Activated naive CD4-positive, alpha-beta T cell treated with anti-CD3 and anti-CD28 coated beads, Interleukin-2, amount 50 U/mL, for 72 hours (primary cell): ENCODE measurements at places on chromosomes 2 and 18. TPM values are rescaled to one million over a fixed set of nuclear protein-coding genes. Genes with fewer than 3 reads are reported as not detected.

HRH4 gene
- not detected for total RNA-seq

HOXD12 gene
- not detected for total RNA-seq

SNORC gene
- 3.6 TPM for total RNA-seq

DNA sequence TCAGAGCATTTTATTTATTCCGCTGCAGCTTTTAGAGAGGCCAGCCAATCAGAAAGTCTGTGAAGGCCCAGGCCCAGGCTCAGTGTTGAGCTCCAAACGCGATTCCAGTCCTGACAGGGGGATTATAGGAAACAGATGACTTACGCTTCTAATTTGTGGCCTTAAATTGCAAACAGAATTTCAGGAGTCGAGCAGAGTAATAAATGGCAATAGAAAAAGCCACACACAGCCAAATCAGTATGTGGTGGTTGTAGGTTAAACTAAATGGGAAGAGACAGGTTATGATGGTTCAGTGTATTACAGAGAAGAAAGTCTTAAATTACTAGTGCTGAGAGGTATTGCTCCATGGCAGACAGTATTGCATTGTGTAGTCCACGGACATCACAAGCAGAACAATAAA, 131.0 kb upstream of the ZEB2 start:
- DNase-seq = no peak

DNA sequence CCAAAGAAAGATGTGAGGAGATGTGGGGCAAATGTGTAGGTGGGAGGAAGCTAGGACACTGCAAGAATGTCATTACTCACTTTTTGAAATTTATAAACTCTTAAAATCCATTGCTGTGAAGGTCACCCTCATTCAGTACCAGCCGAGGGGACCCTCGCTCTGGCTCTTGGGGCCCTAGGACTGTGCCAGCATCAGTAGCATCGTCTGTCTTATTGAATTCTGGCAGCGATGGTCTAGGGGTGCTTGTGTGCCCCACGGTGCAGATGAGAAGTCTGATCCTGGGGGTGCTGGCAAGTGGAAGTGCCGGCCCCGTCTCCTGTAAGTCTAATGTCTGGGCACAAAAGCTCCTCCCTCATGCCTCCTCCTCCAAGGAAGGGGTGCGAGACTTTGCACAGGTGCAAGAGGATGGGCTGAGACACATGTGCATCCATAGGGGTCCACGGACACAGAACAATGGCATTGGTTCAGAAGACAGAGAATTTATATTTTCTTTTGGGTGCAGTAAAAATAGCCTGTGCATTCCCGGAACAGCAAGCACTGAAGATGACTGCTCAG, 266.7 kb upstream of the HDAC4 start:
- no peak for DNase-seq

- no peak for DNase-seq
Observed at GRCh38 chr2:240138254-240138984, 2.0 kb downstream of the OTOS start.

GRCh38 chr2:45605116-45605515, 6.0 kb downstream of the SRBD1 start:
- DNase-seq = no peak

- no peak for DNase-seq
Observed at GRCh38 chr18:32983721-32984120, 210.9 kb upstream of the KLHL14 start.

GRCh38 chr2:28855193-28855592, 14.9 kb downstream of the TRMT61B start:
- DNase-seq = no peak

- no peak for DNase-seq
Observed at GRCh38 chr2:73852020-73852419, 23.3 kb downstream of the STAMBP start.

GRCh38 chr2:139626128-139626527, 845.9 kb upstream of the NXPH2 start:
- no peak for DNase-seq

DNA sequence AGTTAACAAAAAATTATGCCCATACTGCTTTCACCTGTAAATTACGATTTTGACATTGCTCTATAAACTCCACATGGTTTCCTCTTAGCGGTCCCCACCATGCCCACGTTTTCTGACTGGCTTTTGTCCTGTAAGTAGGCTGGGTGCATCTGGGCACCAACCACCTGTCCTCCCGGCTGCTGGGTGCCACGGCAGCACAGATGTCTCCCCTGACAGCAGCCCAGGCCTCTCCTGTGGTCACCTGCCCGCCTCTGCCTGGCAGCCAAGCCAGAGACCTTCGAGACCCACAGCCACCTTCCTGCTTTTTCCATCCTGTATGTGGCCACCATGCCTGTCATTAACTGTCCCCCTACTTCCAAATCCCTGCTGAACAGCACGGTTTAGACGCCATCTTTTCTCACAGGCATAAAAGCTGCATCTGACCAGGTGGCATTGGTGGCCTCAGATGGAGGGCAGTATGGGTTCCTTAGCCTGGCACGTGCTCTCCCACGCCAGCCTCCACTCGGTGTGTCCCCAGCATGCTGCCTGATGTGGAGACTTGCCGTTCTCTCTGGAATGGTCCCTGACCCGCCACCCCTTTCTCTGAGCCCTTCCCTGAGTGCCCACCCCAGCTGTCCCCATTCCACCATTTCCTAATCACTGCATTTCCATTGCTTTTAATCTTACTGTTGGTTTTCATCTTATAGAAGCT, 18.9 kb downstream of the SNORC start:
- DNase-seq = no peak

DNA sequence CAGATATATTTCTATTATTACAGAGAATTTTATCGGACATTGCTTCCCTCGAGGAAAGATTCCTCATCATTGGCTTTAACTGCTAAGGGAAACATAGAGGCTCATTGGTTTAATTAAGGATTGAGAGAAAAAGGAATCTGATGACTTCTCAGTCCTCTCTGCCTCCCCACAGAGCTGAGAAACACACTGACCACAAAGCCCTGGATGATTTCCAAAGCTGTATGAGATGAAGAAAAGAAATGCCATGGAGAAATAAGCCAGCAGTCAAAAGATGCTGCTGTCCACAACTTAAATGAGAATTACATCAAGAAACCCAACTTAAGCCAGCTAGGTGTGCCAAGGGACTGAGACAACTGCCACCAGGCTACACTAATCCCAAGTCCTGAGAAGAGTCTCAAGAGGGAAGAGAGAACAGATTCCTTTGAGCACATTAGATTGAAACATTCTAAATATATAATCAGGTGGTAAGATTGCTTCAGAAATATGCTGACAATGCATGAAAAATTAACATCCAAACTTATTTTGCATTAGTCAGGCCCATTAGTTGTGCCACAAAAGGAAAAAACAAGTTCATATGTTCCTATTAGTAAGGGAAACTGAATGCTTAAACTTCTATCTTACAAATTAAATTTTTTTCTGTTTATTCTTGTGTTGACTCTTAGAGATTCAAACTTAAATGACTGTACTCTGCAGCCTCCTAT, 308.1 kb upstream of the CYRIA start:
- no peak for DNase-seq
